ENCODE measurements at places on chromosomes 2 and 18.

DNA sequence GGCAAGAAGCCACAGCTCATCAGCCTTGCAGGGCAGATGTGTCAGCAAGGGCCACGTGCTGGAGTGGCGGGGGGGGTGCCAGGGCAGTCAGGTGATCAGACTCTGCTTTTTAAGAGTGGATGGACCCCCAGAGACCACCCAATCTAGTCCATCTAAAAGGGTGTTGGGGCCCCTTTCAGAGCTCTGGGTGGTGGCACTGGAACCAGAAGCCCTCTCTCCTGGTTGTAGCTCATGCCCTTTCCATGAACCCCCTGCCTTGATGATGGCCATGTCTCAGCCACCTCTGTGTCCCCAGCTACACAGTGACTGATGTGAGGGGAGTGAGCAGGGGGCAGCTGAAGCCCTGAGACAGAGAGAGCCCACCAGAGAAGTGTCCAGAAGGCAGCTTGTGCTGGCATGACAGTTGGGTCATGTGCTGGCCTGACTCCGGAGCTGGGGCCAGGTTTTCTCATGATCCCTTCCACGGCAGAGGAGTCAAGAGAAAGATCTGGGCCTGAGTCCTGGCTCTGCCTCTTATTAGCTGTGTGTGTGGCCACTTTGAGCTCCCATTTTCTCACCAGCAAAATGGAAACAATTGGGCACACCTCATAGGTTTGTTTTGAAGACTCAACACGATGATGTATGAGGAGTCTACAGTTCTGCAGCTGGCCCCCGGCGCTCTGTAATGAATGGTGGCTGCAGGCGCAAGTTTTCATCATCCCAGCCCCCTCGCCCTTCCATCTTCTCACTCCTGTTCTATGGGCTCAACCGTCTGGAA is 195.7 kb downstream of the ZFP36L2 start:
- DNase-seq, result no peak

DNA sequence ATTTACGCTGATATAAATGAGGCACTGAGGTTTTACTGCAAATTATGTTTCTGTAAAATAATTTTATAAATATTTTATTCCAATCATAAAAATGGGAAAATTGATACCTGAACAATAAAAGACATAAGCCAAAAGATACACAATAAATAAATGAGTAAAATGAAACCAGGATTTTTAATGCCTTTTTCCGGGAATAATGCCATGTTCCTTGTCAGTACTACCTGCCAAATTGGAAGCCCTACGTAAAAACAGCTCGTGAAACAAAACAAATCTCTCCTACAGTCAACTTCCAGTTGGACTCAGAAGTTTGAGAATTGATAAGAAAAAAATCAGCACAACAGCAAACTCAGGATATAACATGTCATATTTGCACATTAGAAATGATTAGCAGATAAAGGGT is 18.0 kb downstream of the GALNT3 start:
- DNase-seq, result no peak

DNA sequence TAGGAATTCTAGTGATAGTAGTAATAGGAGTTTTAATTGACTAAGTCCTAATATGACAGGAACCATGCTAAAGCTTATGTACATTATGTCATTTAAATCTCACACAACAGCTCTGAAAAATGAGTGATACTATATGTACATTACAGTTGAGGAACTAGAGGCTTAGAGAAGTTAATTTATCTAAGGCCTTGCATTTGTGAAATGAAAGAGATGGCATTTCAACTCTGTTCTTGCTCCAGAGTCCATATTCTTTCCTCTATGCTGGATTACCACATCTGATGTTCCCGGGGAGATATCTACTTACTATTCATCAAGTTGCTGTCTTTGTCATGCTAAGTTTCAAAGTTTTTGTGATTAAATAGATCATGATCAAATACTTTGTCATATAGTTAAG is 5.7 kb downstream of the AGPS start:
- no peak for DNase-seq

DNA sequence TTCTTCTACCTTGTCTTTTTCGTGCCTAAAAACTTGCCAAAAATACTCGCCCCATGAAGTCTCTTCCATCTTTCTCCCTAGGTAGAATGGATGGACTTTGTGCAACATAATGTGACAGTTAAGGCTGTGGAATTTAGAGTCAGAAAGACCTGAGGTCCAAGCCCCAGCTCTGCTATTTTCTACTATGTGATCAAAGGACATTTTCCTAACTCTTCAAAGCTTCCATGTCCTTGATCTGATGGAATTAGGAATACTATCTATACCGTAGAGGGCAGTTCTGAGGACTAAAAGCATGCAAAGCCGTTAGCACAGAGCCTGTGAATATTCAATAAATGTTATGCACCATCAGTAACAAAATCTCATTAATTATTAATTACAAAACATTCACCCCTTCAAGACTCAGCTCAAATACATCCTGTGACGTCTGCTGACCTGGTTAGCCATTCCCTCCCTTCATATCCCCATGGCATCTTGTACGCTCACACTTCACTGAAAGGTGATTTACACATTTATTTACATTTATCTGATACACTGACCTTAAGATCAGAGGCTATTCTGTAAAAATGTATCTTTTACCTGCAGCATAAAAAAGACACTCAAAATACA is 15.1 kb downstream of the IWS1 start:
- no peak for DNase-seq

- no peak for DNase-seq
Observed at GRCh38 chr2:191552066-191552465, 125.9 kb upstream of the NABP1 start.

DNA sequence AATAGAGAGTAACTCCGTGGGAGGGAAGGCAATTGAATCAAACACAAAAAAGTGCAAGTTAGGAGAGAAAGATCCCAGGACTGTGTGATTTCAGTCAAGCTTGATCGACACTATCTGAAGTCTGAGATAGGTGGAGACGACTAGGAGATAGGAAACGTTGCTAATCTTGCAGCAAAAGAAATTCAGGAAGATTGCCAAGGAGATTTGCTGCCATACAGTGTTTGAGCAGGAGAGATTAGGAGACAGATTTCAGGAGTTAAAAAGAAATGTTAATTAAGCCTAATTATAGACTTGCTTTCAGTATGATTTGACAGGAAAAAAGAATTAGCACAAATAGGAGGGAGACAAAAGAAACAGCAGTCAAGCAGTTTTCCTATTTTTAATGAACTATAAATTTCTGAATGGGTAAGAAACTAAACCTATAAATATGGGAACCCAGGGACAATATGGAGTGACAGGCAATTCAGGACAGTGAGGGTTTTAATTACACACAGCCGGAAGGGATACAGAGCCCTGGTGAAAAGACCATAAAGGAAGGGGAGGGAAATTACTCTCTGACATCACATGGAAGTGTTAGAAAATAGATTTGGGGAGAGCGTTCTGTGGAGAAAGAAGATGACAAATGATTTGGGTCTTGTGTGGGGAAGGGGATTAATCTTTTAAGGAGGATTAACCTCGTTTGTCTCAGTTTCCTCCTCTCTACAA is 72.6 kb downstream of the SUCLG1 start:
- DNase-seq, result no peak

DNA sequence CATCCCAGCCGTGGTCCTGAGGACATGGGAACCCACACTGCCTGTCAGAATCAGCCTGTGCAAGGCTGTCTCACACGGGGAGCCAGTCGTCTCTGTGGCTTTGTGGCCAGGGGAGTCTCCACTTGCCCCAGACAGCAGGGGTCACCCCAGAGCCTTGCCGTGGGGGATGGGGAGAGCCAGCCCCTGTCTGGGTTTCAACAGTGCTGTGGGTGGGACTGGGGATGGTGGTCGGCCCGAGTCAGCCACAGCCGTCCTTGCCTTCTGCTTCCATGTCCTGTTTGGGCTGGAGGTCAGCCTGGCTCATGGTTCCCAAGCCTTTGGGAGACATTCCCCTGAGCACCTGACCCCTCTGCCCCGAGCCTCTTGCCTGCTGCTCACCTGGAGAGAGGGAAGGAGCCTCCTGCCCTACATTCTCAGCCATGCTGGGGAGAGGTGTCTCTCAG is 19.6 kb downstream of the GPR35 start:
- DNase-seq, result no peak

DNA sequence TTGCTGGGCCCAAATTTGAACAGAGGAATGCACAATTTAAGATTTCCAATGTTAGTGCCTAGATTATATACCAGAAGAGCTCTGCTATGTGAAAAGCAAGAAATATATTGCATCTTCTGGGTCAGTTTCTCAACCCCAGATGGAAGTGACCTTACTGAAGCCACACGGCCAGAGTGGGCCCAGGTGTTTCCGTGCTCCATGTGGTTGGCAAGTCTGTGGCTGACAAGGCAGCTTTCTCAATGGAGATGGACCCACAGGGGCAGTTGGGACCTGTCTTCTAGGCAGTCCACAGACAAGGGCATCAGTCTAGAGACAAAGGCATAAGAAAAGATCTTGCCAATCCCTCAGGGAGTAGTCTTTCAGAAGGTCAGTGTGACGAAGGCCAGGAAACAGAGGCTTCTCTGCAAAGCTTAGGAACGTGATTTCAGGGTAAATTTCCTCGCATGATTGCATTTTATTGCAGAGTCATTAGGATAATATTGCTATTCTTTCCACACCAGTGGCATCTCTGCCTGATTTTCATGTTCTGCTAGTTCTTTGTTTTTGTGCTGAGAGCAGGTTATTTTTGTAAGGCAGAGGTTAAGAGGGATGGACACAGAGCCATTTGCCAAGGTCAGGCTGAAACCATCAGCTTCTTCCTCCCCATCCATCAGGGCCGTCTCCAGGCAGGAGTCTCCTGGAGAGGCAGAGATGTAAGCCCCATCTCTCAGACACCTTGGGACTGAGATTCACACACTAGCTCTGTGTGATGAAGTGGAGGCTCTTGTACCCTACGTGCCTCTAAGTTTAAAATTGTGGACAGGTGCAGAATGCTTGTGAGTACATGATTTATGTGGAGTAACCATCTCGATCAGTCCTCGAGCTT is 202.1 kb downstream of the ANKRD30B start:
- DNase-seq, result no peak

- no peak for DNase-seq
Observed at GRCh38 chr2:195509551-195509950, 147.5 kb upstream of the SLC39A10 start.

GRCh38 chr2:209577376-209578357 is 153.8 kb downstream of the MAP2 start:
- DNase-seq, result peak; percentile 11

DNA sequence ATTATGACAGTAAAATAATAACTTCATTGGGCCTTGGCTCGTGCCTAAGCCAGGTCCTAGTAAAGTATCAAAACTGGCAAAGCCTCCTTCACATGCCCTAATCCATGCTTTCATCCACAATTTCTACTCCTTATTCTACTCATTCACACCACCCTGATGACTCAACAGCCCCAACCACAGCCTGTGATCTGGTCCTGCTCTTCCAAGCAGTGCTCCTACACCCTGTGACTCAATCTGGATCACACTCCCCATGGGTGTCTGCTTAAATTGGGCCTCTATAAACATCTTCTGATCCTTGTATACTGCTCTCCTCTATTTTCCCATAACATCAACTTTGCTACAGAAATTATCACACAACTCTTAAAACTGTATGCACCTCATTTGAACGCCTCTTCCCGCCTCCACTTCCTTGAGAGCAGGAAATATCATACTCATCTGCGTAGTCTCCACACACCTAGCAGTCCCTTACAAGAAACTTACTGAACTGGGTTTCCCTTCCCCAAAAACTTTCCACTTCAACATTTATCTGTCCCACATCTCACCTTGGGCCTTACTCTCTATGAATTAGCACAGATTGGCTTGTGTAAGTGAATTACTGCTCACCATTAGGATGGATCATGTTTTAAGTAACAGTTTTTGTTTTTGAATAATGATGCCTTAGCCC is 15.9 kb downstream of the GTF3C3 start:
- no peak for DNase-seq

DNA sequence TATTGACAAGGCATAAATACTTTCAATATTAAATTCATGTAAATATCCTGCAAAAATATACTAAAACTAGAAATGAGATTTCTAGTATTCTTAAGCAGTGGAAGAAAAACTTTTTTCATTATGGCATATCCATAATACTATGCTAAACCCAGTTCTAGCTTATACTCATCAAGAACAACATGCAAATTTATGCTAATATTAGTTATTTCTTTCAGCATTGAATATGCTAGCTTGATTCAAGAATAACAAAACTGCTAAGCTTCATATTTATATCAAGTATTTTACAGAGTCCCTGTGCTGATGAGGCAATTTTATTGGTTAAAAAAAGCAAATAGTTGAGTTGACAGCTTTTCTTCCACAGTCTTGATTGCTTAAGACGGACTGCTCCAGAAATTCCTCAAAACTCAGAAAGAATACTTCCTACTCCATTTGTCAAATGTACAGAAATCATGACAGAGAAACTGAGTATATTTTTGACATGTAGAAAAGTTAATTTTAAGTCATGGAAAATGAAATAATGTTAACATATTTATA is 105.0 kb downstream of the PIGN start:
- no peak for DNase-seq

DNA sequence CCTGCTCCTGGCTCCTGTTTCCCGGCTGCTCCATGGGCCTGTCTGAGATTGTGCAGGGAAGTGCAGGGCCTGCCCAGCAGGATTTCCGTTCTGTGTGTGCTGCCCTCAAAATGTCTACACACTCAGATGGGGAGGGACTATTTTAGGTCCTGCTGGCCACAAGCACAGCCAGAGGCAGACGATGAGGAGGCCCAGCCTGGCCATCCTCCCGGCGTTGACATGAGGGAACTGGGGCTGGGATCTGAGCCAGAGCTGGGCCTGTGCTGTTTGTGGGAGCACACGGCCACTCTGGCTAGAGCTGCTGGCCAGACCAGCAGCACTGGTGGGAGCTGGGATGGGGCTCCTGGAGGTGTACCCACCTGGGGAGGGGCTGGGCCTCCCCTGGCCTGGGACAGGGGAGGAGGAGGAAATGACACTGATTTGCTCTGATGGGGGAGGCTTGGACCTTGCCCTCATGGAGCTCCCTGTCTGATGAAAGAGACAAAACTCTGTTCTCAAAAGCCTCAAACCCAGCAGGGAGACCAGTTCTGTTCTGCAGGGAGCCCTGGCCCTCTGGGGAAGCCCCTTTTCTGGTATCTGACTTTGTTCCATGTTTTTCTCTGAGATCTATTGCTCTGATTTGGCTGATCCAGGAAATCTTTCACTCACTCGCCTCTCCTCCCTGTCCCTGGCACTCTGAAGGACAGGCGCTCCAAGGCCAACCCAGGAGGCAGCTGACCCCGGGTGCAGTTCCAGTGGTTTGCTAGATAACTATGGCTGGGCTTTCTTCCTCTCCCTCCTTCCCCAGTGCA is 161.8 kb downstream of the DYSF start:
- DNase-seq, result no peak

DNA sequence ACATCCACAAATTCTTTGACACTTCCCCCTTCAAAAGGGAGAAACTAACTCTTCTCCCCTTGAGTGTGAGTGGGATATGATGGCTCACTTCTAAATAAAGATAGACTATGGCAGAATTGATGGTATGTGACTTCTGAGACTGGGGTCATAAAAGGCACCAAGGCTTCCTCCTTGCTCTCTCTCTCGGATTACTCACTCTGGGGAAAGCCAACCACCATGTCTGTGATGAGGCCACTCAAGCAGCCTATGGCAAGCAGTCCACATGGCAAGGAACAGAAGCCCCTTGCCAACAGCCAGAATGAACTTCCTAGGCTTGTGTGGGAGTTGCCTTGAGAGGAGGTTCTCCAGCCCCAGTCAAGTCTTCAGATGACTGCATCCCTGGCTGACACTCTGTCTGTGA is 43.6 kb downstream of the KIAA2012 start:
- DNase-seq, result no peak

GRCh38 chr2:59383473-59383872 is 1142.3 kb upstream of the FANCL start:
- no peak for DNase-seq
